KBM-7 (cell line): ENCODE measurements at places on chromosomes 1 and 21.

DNA sequence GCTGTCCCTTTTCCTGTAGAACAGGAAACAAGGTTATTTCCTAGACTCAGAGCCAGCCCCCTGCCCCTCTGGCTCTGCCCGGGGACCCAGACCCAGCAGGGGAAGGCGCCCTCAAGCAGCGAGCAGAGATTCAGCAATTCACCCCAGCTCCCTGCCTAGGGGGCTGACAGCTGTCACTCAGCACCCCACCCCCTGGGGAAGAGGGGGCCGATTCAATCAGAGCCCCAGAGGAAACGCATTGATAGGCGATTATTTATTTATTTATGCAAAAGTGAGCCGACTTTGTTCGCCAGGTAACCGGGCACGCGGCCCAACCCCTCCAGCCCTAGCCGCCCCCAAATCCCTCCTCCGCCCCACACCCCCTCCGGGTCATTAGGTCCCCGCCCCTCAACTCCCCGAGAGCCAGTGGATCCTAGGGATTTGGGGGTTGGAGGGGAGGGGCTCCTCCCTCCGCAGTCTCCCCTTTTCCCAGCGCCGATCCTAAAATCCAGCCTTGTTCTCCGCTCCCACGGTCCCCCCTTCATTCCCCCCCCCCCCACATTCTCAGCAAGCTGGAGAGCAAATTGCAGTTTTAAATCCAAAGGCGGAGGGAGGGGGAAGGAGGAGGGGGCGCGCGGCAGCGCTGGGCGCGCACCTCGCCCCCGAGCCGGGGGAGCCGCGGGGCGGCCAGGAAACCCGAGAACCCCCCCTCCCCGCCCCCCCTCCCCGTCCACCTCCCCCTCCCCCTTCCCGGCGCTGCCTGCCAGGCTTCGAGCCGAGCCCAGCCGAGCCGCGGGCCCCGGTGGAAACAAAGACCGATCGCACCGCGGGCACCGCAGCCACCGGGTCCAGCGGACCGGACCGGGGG, 1.3 kb downstream of the AHDC1 start:
- no peak for DNase-seq

GRCh38 chr1:211797994-211798393, 32.6 kb downstream of the LPGAT1 start:
- no peak for DNase-seq

- no peak for DNase-seq
Observed at GRCh38 chr1:221188458-221188857, 309.2 kb downstream of the HLX start.

GRCh38 chr1:172926070-172926469, 124.7 kb downstream of the TNFSF18 start:
- DNase-seq: no peak

DNA sequence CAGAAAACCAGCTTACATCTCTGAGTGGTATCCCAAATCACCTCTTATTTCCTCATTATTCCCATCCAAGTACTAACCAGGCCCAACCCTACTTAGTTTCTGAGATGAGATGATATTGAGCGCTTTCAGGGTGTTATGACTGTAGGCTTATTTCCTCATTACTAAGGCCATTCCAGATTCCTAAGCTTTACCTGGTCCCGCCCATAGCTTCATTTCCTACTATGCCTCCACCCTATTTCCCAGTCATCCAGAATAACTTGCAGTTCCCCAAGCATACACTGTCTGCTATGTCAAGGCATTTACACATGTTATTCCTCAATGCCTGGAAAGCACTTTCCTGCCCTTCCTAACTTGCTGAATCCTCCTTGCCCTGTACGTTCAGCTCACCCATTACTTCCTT, 79.3 kb upstream of the SPAG17 start:
- DNase-seq: no peak

DNA sequence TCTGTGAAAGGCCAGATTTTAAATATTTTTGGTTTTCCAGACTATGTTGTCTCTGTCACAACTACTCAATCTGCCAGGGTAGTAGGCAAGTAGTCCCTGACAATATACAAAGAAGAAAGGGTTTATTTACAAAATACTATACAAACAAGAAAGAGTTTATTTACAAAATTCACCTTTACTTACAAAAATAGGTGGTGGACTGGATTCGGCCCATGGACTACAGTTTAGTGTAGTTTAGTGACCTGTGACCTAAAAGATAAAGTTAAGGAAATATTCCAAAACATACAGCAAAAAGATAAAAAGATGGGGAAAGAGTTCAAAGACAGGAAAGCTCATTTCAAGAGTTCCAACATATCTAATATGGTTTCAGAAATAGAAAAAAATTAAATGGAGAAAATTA, 52.9 kb upstream of the MAP10 start:
- no peak for DNase-seq

DNA sequence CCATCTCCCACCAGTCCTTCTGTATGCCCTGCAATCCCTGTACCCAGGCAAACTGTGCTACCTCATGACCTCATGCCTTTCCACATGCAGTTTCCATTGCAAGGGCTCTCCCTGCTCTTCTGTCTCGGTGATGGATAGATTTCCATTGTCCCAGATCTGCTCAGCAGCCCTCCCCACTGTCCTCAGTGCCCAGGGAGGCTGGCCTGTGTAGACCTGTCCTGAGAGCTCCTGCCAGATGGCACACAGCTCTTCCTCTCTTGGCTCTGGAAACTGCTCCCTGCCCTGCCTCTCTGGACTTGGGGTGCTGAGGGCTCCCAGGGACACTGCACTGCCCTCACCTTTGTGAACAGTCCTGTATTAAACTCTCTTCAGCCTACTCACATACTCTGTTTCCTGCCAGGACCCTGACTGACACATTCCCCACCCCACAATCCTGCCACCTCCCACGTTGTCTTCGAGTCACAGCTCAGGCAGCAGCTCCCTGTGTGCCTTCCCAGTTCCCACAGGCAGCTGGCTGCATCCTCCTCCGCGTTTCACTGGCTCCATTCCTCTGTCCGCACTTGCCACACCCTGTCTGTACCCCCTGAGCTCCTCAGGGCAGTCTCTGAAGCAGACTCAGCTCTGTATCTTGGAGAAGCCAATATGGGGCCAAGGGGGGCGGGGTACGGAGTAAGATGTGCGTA, 57.0 kb downstream of the SPATA46 start:
- no peak for DNase-seq

DNA sequence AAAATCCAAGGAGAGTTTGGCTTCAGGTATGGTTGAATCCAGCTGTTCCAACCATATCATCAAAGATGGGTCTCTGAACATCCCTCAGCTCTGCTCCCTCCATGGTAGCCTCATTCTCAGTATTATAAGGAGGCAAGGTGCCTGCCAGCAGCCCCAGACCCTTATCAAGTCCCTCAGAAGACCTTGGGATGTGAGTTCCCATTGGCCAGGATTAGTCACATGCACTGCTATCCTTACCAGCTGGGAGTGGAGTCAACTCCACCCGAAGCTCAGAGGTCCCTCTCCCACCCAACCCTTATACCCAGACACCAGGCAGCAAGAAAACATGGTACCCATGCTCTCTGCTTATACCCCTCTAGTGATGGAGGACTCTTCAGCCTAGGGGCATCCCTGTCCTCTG, 153.7 kb upstream of the ZBTB40 start:
- no peak for DNase-seq

DNA sequence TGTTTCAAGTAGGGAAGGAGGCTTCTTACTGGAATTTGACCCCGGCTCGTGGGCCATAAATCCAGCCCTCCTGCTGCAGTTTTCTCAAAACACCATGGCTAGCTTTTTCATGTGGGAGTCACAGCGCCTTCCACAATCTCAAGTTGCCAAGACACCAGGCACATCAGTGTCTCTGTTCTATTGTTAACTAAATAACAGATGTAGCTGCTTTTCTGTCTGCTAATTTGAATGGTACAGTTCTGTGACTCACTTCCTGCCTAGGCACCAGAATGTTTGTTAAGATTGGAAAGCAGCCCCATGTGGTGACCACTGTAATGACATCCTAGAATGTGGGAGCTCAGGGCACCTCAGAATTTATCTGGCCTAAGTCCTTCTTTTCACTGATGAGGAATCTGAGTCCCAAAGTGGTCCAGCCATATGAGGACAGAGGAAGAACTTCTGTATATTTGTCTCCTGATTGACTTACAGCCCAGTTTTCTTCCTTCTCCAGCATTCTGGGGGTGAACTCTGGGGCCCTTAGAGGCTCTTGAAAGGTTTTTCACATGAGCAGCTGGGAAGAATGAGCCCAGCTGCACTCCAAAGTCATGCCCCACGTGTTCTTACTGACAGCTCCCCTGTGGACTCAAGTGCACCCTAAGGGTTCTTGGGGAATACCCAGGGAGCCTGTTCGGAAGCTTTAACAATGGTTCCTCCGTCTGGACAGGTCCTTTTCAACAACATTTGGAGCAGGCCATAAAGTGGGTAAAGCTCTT, 27.5 kb downstream of the TRIM45 start:
- peak; percentile 15 for DNase-seq

DNA sequence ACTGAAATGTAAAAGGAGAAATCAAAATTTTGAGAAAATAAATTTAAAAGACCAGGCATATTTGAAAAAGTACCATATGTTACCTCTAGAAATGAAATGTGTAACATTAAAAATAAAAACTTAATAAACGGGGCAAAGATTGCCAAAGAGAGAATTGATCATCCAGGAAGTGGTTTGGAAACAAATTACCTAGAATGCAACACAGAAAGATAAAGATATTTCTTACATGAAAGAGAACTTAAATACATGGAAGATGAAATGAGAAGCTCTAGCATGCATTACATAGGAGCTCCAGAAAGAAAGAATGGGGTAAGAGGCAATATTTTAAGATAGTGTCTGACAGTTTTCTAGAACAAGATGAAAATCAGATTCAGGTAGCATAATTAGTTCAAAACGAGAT, 235.9 kb upstream of the IRF2BP2 start:
- no peak for DNase-seq

DNA sequence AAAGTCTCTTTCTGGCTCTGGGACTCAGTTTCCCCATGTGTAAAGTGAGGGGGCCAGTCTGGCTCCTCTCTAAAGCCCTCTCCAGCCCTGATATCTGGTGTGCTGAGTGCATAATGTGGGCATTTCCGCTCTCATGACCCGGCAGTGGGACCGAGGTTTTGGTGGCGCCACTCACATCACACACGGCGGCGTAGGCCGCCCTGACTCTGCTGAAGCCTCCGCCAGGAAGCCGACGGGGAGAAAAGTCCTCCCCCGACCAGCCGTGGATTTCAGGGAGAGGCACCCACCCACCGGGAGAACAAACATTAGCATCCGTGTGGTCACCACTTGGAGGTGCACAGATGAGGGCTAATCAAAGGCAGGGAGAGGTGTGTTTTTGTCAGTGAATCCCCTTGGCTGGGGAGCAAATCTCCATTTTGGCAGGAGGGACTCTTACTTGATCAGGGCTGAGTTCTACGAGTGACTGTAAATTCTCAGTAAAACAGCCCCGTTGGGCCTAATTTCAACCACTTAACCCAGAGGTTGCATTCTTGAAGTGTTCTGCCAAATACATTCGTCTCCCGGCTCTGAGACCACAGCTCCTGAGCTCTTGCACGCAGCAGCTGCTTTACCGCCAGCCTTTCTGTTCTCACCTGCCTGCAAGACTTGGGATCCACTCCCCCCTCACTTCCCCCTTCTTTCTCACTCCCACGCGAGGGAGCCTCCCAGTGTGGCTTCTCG, 118.2 kb downstream of the FOXD2 start:
- DNase-seq: no peak

DNA sequence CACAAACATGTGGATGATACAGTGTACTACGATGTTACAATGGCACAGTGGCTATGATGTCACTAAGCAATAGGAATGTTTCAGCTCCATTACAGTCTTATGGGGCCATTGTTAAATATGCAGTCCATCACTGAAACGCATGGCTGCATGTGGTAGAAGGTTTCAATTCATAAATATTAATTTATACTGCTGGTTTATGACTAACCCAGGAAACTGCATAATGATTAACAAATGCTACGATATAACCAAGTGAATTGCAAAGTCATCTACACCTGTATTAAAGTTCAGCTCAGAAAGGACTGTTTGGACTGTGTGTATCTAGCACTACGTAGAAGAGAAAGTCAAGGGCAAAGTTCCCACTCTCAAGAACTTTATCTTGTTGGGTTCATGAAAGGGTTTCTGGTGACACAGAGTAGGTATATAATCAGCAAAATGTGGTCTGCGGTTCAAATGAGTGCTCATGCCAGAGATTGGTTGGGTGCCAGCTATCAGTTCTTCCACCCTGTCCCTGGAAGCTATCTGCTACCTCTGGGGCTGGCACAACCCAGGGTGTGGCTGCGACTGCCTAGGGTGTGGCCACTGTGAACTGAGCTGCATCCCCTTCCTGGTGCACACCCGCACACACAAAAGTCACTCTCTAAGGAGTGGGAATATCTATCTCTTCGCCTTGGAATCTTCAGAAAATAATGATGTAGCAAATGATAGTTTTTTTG, 14.8 kb downstream of the MGST3 start:
- DNase-seq: no peak

DNA sequence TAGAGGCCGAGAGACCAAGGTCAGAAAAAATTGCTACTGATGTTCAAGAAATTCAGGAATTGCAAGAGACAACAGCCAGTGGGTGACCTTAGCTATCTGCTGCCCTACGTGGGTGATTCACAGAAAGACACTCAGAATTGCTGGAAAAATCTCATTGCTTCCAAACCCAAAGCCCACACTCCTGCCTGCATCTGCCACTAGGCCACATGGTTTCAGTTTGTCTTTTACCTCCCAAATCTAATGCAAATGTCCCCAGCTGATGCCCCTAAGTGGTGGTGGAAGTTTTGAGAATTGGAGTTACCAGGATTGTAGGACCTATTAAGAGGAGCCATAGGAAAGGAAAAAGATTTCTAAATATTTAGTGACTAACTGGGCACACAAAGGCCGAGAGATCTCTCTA, 341.5 kb upstream of the CHRM3 start:
- no peak for DNase-seq

DNA sequence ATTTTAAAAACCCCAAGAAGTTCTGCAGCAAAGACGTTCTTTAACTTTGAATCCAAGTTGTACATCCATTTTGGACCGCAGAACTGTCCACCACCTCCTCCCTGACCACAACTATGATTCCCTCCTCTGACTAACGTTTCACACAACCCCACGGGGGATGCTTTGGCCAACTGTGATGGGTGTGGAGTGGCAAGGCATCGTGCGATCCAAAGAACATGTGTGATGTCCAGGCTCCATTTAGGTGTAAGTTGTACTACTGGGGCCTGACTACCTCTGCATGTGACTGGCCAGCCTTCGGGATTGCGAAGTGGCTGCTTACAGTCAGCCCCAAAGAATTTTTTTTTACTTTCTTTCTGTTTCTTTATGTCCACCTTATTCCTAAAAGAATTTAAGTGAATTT, 6.7 kb downstream of the KCNJ15 start:
- DNase-seq: no peak

- DNase-seq: no peak
Observed at GRCh38 chr1:1342061-1342562, 7.1 kb downstream of the DVL1 start.

GRCh38 chr1:24708938-24709337, 36.3 kb upstream of the CLIC4 start:
- DNase-seq: peak; percentile 69

GRCh38 chr21:41519806-41520559, 12.0 kb upstream of the TMPRSS2 start:
- DNase-seq: no peak

DNA sequence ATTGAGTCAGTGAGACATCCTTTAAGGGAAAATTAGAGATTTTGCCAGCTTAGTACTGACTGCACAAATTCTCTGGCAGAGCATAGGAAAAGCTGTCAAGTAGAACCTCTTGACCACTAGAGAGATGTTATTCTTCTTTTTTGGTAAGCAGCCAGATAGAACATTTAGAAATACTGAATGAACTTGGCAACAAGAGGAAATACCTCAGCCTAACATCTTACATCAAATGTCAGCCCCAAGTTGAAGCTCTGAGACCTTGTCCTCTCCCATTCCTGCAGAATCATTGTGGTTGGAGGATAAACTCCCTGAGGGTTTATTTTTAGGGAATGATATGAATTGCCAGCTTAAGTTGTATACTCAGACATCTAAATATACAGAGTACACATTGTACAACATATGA, 53.5 kb downstream of the MIGA1 start:
- DNase-seq: no peak
